ENCODE measurements at places on chromosomes 2 and 18.
A peak's percentile ranks its signal among the peaks of the same experiment; 100 is the strongest.

- no peak for DNase-seq
Measured at GRCh38 chr2:195212586-195212985, 444.4 kb upstream of the SLC39A10 start.

GRCh38 chr2:145597006-145597405 is 1077.1 kb upstream of the ZEB2 start:
- DNase-seq = no peak

GRCh38 chr18:52403291-52404021 is 63.5 kb downstream of the DCC start:
- no peak for DNase-seq

DNA sequence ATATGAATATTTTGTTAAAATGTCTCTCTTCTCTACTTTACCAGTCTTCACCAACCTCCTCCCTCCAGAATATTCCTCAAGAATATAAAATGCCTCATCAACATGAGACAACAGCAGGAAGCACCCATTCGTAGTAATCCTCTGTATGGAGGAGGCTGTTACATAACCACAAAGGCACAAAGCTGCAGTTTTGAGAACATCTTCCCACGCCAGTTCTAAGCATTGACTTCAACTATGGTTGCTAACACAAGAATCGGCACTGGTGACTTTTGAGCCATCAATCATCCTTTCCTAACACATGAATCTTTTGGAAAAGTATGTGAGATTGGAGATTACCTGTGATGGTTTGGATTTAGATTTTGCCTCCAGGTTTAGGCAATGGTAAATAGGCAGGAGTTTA is 54.9 kb upstream of the CYP1B1 start:
- no peak for DNase-seq

GRCh38 chr2:190537765-190538164 is 3.2 kb upstream of the NEMP2 start:
- no peak for DNase-seq

DNA sequence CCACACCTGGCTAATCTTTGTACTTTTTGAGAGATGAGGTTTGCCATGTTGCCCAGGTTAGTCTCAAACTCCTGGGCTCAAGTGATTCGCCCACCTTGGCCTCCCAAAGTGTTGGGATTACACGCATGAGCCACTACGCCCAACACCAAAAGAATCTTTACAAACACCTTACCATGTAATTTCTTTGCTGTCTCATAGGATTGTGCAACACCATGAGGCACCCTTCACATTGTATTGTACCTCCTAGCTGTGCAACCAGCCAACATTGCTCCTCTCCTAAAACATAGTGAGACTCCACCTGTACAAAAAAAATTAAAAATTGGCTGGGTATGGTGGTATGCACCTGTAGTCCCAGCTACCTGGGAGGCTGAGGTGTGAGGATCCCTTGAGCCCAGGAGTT is 3.1 kb upstream of the MFSD6 start:
- DNase-seq = no peak

- no peak for DNase-seq
Measured at GRCh38 chr2:222805591-222806304, 55.1 kb upstream of the ACSL3 start.

DNA sequence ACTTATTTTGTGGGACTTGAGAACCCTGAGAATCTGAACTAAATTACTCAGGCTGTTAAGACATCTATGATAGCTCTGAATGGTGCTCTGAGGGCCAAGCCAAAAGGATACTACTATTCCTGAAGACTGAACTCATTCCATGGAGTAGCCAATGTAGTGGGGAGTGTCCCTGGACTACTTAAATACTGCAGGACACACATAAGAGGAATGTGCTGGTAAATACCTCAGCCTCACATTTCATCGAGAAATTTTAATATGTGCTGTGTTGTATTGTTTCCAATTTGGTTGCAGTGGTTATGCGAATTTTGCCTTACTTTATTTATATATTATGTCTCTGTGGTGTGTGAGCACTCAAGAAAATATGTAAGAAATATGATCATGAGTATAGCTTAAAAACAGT is 264.4 kb upstream of the FIGN start:
- DNase-seq = no peak

DNA sequence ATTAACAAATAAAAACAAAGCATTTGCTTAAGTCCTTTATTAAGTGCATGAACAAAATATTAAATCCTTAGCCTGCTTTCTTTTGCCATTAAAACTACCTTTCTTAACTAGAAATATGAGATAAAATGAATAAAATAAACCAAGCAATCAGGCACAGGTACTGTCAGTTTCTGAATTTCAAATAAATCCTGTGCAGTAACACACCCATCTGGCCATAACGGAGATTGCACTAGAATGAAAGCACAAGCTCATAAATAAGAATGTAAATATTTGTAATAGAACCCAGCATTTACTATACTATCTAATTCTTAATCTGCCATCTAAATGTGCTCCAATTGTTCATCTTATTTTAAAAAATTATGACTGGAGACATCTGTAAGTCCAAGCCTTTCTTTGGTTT is 31.9 kb downstream of the PRKRA start:
- DNase-seq = no peak

DNA sequence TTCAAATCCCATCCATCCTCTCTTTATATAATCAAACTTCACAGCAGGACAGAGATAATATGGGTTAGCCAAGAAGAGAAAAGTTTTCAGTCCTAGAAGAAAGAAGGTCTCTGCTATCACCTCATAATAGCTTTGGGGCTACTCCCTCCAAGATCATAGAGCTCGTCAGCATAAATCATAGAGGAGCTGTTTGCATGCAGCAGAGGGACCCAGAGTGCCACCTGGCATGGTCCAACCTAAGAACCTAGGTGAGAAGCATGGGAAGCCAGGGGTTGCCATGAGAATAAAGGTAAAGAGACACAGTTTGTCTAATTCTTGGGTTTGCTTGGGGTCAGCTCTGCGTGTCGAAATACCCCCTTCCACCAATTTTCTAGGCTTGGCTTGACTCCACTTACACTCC is 87.1 kb upstream of the CYP1B1 start:
- no peak for DNase-seq

DNA sequence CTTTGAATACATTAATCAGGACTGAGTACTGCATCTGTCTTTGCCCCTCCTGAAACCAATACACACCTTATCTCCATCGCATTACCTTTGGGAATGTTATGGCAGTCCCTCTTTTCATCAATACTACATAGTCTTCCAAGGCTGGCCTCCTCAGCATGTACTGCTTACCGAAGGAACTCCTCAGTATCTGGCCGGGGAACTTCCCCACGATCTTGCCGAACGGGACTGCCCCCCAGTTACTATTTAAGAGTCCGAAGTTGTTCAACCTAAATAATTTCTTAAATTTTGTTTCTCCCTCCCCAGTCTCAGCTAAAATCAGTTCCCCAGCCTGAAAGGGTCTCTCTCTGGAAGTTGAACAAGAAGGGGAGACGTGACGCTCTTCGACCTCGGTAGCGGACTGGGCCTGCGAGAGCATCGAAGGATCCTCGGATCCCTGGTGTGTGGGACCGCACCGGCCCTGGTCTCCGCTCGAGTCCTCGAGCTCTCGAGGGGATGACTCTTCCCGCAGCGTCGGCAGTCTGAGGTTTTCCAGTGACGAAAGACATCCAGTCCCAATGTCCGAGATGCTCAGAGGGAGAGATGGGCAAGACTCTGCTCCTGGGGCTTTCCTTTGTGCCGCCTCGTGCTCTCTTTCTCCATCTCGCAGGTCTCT is 489 bp downstream of the TRMT61B start:
- DNase-seq = peak; percentile 35

DNA sequence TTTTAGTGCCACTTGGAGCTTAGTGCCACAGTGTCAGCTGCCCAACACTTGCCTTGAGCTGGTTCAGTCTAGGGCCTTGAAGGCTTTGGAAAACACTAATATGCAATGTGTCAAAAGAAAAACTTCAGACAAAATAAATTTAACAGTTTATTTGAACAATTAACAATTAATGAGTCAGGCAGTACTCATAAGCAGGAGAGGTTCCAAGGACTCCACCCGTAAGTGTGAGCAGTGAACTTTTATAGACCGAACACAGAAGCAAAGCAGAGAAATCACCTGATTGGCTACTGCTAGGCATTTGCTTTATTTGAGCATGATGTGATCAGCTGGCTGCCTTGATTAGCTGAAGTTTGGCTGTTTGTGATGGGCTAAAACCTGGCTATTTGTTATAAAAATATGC is 49.5 kb upstream of the TBC1D8 start:
- no peak for DNase-seq

- no peak for DNase-seq
Measured at GRCh38 chr2:18378020-18378653, 182.3 kb downstream of the RDH14 start.

Data from anterior cingulate cortex (tissue), 58 donors.